Right cardiac atrium (tissue), 5 donors: ENCODE measurements at places on chromosomes 2 and 18.

GRCh38 chr2:152072011-152072410 is 26.8 kb downstream of the CACNB4 start:
- DNase-seq = no peak

DNA sequence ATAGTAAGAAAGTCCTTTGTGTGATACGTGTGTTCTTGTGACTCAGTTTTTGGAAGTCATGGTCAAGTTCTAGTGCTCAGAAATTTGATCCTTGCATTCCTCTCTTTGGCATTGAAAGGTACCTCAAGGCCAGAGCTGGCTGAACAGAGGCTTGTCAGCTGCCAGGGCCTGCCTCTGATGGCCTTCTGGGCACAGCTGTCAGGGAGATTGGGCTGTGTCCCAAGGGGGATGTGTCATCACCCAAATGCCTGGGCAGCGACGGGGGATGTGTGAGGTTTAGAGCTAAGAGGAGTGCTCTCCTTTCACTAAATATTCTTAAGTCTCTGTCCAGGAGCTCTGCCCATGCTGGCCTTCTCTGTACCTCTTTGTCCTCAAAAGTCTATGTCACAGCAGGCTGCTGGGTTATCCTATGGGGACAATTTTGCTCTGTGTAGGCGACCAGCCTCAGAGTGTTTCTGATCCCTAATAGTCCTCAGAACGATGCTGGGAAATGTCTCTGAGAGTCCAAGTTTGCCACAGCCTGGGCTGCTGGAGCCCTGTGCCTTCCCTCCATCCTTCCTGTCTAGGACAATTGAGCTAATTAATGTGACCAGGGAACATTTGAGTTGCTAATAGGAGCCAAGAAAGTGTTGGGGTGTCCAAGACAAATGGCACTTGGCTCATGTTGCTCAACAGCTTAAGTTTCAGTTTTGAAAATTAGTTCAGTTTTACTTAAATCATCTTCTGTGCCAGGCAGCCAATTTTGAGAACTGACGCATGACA is 115.4 kb upstream of the ZNF521 start:
- DNase-seq = peak; percentile 84

- no peak for DNase-seq
Observed at GRCh38 chr2:158973116-158973956, 4.9 kb downstream of the TANC1 start.

- no peak for DNase-seq
Observed at GRCh38 chr2:197247083-197247482, 63.5 kb downstream of the ANKRD44 start.

DNA sequence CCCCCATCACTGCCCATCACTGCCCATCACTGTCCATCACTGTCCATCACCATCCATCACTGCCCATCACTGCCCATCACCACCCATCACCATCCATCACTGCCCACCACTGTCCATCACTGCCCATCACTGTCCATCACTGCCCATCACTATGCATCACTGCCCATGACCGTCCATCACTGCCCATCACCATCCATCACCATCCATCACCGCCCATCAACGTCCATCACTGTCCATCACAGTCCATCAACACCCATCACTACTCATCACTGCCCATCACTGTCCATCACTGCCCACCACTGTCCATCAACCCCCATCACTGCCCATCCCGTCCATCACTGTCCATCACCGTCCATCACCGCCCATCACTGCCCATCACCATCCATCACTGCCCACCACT is 57.8 kb upstream of the OTOS start:
- no peak for DNase-seq

GRCh38 chr18:6058941-6059340 is 163.6 kb upstream of the TMEM200C start:
- peak; percentile 64 for DNase-seq

GRCh38 chr2:138649571-138649970 is 130.6 kb downstream of the NXPH2 start:
- no peak for DNase-seq

GRCh38 chr2:230650585-230651137 is 62.0 kb upstream of the CAB39 start:
- DNase-seq = no peak

- DNase-seq = no peak
Observed at GRCh38 chr2:196335221-196335634, 163.8 kb upstream of the STK17B start.

DNA sequence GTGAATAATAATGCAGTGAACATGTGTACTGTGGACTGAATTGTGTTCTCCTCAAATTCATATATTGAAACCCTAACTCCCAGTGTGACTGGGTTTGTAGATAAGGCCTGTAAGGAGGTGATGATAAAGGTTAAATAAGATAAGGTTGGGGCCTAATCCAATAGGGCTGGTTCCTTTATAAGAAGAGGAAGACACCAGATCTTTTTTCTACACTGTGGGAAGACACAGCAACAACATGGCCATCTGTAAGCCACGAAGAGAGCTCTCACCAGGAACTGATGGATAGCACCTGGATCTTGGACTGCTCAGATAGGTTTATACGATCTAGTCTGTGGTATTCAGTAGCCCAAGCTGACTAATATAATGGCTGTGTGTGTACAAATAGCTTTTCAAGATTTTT is 66.8 kb downstream of the BMPR2 start:
- no peak for DNase-seq

DNA sequence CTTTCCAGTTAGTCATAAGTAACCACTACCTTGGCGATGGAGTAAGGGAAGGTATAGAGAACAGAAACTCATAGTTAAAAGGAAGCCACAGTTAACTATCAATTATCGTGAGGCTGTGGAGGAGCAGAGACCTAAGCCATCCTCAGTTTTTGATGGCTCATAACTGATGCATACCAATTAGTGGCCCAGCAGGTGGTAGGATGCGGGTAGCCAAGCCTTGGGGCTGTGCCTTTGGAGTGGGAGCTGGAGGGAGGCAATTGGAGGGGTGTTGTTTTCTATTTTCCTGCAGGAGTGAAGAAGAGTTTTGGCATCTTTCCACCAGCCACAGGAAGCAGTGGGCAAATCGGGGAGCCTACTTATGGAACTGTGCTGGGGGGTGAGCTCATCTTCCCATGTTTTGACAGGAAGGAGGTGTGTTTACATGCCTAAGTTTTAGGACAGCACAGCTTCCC is 194.8 kb downstream of the TPGS2 start:
- no peak for DNase-seq

DNA sequence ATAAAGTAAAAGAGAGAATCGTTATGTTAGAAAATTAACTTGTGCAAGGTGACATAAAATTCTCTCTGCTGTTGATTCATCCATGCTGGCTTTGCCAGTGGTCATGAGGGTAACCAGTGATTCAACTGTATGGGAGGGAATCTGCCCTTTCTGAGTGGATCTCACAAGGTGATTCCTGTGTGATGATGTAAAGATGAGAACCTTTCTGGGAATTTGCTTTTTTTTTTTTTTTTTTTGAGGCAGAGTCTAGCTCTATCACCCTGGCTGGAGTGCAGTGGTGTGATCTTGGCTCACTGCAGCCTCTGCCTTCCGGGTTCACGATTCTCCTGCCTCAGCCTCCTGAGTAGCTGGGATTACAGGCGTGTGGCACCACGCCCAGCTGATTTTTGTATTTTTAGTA is 23.3 kb downstream of the RAB31 start:
- DNase-seq = no peak

- no peak for DNase-seq
Observed at GRCh38 chr18:23189768-23190661, 54.7 kb downstream of the CABLES1 start.

DNA sequence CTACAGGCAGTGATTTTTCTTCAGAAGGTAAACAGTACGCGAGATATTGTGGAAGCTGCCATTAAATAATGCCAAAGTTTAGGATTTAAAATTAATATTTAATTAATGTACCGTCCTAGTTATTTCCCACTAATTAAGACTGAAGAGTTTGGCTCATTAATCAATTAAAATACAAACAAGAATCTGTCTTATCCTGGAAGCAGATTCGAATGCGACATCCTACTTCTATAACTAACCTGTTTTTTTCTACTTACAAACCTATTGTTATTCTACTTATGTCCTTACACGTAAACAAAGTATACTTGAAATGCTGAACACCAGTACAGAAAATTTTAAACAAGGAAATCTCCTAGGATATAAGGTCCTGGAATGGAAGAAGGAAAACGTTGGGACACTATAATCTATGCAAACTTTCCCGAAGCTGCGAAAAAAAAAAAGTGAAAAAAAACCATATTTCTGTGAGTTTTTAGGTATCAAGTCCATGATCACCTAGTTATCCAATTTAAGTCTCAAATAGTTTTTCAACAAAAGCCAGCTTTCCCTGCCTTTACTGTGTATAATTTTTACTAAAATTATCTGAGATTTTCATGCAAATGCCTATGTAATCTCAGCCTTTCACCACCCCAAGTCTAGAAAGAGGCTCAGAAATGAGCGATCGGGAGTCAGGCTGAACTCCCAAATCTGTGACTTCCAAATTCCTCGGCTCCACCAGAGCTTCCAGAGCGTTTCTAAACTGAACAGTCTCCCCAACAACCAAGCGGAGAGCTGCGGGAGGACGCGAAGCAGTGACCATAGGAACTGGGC is 1.2 kb upstream of the C2orf15 start:
- DNase-seq = no peak
